ENCODE measurements at places on chromosomes 7 and 10.

DNA sequence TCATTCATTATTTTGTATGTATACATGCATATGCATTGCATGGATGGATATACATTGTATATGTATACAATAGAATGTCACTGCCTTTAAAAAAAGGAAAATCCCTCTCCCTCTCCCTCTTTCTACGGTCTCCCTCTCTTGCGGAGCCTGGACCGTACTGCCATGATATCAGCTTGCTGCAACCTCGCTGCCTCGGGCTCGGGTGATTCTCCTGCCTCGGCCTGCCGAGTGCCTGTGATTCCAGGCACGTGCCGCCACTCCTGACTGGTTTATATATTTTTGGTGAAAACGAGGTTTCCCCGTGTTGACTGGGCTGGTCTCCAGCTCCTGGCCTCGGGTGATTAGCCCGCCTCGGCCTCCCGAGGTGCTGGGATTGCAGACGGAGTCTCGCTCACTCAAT lies 24.4 kb downstream of the IPMK start:
- DNase-seq = no peak

DNA sequence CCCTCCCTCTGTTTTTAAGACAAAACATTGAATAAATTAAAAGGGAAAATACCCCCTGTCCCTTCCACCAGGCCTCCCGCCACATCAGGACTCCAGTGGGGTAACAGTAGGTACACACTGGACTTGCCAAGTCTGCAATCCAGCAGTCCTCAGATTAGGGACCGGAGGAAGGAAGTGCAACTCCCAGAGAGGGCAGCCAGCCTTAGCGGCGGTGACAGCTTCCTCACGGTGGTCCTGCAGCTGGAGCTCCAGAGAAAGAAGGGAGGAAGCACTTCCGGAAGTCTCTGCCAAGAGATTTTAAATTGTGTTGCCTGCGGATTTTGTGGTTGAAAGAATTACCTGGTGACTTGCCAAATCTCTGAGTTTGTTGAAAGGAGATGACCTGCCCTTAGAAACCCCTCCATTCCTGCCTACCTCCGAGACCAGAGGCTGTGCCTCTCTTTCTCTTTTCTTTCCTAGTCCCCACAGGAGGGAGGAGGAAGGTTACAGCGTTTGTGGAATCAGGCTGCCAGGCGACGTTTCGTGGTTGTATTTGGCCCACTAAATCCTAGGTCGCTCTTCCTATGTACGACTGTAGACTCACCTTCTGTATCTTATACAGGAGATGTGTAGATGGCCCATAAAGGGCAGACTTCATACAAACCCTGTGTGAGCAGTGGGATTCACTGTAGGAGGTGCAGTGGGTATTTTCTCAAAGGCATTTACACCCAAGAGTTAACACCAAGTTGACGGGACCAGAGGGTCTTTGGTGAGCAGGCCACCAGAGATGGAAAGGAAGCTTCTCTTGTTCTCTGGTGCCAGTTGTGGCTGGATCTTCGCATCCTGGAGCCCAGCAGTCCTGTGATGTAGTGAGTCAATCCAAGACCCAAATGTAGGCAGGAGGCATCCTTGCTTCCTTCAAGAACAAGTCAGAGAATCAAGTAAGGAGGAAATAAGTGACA lies 77.9 kb downstream of the INSIG1 start:
- no peak for DNase-seq

GRCh38 chr10:12638781-12639180 lies 289.4 kb downstream of the CAMK1D start:
- DNase-seq = no peak

DNA sequence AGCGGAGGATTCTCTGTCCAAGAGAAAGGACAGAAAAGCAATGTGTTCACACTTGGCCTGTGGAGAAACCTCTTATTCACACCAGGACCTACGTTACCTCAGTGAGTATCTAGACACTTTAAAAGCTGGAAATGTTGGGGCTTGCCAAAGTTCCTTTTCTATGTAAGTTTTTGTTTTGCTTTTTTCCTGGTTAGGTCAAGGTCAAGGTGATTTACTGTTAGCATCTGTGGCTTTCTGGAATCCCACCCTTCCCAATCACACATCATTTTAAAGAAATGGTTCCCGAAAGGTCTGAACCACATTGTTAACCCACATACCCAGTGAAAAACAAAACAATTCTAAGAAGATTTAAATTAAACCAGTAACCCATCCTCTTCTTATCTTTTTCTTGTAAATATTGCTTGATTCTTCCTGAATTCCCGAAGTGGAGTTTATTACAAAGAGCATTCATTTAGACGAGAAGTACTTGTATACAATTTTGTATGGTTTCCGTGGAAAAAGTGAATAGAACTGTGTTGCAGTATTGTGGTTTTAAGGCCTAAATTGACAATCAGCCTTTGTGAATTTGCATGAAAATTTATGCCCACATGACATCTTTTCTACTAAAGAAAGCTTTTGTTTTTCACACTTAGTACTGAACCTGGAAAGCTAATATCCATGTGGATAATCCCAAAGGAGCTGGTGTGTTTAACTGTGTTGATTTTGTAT lies 827.0 kb upstream of the IGFBP3 start:
- DNase-seq = no peak

DNA sequence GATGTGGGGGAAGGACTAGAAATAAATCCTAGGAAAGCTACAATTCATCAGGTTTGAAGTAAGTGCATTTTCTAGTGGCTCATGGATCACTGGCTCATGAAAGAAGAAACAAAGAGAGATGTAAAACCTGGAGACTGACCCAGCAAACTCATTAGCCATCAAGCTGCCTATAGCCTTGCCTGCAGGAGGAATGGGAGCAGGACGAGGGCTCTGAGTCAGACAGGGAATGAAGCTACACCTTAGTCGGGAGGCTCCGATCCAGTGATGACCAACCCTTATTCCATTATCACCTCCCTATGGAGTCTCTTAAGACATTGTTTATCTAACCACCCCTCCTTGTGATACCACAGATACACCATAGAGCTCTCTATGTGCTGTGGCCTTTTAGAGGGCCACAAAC lies 112.5 kb upstream of the WDR11 start:
- no peak for DNase-seq

DNA sequence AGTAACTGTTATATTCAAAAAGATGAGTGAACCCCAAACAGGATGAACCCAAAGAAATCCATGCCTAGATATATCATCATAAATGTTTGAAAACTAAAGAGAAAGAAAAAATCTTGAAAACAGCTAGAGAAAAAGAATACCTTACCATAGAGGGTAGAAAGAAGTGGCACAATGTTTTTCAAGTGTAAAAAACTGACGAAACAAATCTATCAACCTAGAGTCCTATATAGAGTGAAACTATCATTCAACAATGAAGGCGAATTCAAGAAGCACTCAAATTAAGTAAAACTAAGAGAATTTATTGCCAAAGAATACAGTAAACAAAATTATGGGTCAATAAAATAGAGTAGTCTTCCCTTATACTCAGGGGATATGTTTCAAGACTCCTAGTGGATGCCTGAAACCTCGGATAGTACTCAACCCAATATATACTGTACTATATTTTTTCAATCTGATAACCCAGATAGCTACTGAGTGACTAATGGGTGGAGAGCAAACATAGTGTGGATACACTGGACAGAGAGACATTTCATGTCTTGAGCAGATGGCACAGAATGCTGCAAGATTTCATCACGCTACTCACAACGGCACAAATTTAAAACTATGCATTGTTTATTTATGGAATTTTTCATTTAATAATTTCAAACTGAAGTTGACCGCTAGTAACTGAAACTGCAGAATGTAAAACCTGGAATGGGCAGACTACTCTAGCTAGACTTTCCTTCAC lies 52.6 kb upstream of the TMEM106B start:
- no peak for DNase-seq

DNA sequence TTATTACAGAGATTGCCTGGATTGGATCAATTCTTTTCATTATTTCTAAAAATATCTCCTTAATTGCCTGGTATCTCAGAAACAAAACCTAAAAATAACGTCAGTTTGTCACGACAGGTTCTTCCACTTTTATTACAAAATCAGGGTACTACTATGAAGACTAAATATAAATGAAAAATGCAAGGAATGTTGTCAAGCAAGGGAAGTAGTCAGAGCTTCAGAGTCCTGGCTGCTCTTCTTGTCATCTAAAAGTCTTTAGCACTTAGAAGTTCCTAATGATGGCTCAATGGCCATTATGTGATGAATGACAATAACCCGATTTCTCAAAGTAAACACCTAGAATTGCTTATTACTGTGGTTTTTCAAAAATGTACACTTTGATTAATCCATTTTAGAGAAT lies 192.2 kb downstream of the SEMA3A start:
- DNase-seq = no peak

DNA sequence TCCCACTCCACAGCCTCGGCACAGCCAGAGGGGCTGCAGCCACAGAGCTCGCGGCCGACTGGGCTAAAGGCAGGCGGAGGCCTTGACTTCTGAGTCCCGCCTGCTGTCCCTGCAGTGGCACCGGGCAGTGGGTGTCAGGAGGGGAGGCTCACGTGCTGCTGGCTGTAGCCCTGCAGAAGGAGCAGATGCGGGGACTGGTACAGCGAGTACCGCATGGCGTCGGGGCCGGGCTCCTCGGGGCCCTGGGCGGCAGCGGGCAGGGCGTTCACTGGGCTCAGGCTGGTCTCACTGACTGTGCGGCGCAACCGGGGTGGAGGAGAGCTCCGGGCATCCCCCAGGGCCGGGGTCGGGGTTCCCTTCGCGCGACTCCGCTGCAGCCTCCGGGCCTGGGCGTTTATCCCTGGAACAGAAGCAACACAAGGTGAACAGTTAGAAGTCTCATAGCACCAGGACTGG lies 25.6 kb downstream of the PAPOLB start:
- no peak for DNase-seq

- DNase-seq = no peak
Observed at GRCh38 chr7:87475359-87476178, at the start of gene ABCB4. Gene ABCB4 (minus strand): TSS chr7:87475680. CDS start chr7:87475465, 215 bp downstream.

GRCh38 chr7:108296911-108297310 lies 159.3 kb downstream of the NRCAM start:
- no peak for DNase-seq

DNA sequence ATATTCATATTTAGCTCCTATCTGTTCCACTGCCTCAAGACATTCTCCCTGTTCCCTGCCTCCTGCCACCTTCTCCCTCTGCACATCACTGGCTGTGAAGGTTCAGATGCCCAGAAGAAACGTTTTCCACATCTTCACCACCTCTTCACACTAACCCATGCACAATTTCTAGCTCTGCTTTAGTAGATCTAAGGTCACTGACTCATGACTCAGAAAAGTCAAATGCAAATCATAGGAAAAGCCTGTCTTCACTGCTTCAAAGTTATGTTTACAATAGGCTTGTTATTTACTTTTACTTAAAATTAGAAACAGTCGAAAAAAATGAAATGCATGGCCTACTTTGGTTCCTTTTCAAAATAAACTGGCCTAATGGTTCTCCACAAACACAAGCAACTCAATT lies 2.5 kb downstream of the SCRN1 start:
- no peak for DNase-seq

GRCh38 chr7:146658604-146659003 lies 542.0 kb downstream of the CNTNAP2 start:
- no peak for DNase-seq

DNA sequence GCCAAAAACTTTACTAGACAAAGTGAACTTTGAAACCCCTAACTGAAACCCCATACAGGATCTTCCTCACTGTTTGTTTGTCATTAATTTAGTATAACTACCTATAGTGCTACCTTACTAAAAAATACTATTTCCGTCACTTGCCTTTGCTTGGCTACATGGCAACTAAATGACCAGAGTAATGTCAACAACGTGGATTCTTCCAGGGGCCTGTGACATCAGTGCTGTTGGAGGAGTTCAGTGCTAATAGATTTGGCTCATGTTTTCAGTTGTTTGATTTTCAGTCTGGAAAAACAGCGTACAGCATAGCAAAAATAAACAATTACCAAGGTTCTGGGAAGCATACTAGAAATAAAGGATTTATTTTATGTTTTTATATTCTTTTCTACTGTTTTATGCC lies 3.0 kb upstream of the ASB15 start:
- no peak for DNase-seq

GRCh38 chr7:97075928-97076327 lies 41.6 kb upstream of the SDHAF3 start:
- no peak for DNase-seq

- no peak for DNase-seq
Observed at GRCh38 chr7:25839084-25839769, 312.8 kb upstream of the NFE2L3 start.

Measured in left renal pelvis (tissue), 4 donors.